ENCODE measurements at places on chromosomes 16 and 17.

DNA sequence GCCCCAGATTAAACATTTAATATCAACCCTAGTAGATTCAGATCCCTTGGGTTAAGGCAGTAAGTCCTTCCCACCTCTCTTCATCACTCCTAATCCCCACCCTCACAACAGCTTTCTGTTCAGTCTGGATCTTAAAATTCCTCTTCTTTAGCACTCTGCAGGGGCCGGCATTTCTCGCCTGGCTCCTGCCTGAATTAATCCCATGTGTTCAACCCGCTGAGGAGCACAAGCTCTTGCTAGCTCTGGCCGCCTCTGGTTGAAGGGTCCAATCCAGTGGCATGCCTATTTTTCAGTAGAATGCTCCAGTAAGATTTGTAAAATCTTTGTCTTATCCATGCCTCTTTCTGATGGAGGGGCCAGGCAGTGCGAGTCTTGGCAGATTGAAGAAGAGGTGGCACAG lies 59.2 kb downstream of the CYB5B start:
- no peak for DNase-seq

DNA sequence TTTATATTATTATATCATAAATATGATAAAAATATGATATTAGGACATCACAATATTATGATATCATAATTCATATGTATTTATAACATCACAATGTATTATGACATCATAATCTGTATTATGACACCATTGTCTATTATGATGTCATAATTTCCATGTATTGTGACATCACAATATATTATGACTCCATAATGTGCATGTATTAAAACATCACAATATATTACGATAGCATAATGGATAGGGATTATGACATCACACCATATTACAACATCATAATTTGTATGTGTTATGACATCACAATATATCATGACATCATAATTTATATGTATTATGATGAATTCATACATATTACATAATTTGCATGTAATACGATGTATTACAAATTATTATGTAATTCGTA lies 1755.9 kb downstream of the TP53TG3F start:
- DNase-seq = no peak

GRCh38 chr17:33228548-33228947 lies 64.5 kb downstream of the ASIC2 start:
- no peak for DNase-seq

- peak; percentile 1 for DNase-seq
Measured at GRCh38 chr17:13698832-13699231, 97.1 kb upstream of the HS3ST3A1 start.

- no peak for DNase-seq
Measured at GRCh38 chr16:84742641-84743092, 42.9 kb downstream of the USP10 start.

GRCh38 chr17:5775098-5775497 lies 190.8 kb upstream of the NLRP1 start:
- no peak for DNase-seq

GRCh38 chr16:971981-972315 lies 1.2 kb upstream of the LMF1 start:
- DNase-seq = no peak

DNA sequence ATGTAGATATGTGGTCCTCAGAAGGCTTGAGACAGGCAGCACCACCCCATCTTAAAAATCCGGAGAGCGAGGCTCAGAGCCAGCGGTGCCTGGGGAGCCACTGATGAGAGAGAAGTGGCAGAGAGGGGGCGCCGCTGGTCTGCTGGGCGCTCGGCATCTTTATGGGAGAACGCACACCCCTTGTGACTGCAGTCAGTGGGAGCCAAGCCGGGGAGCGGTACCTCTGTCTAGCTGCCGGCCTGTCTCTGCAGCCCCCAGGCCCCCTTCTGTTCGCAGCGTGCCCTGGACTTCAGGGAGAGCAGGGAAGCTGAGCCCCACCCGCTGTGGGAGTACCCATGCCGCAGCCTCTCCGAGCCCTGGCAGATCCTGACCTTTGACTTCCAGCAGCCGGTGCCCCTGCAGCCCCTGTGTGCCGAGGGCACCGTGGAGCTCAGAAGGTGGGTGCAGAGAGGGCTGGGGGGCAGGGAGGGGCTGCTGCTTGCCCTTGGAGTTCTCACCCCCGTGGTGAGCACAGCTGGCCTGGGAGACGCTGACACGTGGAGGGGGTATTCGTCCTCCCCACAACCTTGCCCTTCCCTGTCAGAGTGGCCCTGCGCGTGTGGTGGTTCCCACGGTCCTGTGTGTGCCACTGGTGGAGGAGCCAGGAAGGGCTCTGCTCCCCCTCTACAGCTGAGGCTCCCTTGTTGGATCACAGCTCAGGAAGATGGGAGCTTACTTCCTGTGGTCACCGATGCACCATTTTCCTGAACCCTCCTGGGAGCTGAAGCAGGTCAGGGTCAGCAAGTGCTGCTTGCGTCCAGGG lies 44.8 kb downstream of the PRMT7 start:
- DNase-seq = peak; percentile 33

GRCh38 chr16:67326472-67327309 lies at the start of the genes KCTD19 and LRRC36:
Gene KCTD19 (minus strand): TSS chr16:67326741. CDS start chr16:67326707, 34 bp downstream.
Gene LRRC36 (plus strand): TSS chr16:67326815. CDS start chr16:67326863, 48 bp downstream.
- peak; percentile 74 for DNase-seq

- DNase-seq = no peak
Measured at GRCh38 chr16:52563767-52564611, 17.0 kb upstream of the TOX3 start.

- DNase-seq = no peak
Measured at GRCh38 chr16:17276010-17276530, 194.7 kb downstream of the XYLT1 start.

DNA sequence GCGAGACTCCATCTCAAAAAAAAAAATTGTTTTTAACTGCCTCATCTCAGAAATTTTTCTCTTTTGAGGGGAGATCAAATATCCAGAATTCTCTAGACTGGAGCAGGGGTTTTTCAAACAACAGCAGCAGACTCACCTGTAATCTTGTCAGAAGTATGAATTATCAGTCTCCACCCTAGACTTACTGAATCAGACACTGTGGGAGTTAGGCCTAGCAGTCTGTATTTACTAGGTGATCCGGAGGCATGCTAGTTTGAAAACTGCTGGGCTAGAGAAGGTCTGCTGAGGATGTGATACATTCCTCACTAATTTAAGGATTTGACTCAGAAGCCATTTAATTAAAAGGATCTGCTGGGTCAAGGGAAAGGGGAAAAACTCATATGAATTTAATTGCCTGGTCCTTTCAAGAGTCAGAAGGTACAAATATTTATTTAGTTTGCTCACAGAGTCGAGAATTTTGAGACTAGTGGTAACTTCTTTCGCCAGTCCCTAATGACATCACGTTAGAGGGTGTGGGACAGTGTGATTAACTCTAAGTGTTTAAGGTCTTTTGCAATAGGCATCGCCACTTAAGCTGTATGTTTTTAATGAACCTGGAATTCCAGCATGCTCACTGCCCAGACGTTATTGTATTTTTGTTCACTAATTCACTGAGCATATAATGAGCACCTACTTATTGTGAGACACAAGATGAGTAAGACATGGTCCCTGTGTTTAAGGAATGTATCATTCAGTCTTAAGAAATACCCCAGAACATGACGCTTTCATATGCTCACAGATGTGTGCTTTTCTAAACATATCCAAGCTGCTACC lies 14.2 kb downstream of the ATP6V0A1 start:
- no peak for DNase-seq

- no peak for DNase-seq
Measured at GRCh38 chr17:3904501-3904900, 11.6 kb upstream of the CAMKK1 start.

- DNase-seq = no peak
Measured at GRCh38 chr17:63349478-63350000, 96.6 kb downstream of the CYB561 start.

GRCh38 chr16:56318827-56319140 lies 106.6 kb downstream of the AMFR start:
- no peak for DNase-seq

DNA sequence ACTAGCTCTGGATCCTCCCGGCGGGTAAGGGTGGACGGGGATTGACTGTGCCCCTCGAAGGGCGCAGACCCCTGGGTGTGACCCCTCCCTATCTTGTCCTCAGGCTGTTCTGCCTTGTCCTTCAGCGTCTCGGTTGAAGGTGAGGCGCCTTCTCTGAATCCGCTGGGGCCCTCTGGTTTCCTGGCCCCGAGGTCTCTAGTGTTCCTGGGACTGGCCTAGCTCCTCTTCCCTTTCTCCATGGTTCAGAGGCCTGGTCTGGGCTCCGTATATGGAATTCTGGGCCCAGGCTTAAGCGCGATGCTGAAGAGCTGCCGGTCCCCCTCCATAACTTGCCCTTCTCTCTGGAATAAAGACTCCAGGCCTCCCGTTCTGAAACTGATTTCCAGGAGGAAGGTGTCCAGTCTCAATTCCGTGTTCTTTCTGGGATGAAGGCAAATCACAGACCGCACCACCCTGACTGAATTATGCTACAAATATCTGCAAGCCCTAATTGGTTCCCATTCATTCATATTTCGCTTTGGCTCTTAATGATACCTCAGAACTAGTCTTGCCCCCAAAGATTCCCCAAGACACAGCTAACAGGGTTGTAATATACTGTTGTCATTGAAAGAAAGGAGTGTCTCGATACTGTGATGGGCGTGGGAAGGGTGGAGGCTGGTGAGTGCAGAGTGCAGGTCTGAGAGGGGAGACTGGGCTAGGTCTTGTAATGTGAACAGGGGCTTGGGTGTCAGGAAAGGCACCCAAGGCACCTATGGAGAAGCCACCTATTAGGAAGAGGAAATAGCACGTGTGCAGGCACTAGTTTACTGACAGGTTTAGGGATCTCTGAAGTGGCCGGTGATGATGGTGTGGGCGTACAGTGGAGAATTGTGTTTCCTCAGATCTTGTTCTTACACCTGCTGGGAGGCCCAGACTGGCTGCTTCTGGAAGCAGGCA lies 851 bp downstream of the EDC4 start:
- no peak for DNase-seq

DNA sequence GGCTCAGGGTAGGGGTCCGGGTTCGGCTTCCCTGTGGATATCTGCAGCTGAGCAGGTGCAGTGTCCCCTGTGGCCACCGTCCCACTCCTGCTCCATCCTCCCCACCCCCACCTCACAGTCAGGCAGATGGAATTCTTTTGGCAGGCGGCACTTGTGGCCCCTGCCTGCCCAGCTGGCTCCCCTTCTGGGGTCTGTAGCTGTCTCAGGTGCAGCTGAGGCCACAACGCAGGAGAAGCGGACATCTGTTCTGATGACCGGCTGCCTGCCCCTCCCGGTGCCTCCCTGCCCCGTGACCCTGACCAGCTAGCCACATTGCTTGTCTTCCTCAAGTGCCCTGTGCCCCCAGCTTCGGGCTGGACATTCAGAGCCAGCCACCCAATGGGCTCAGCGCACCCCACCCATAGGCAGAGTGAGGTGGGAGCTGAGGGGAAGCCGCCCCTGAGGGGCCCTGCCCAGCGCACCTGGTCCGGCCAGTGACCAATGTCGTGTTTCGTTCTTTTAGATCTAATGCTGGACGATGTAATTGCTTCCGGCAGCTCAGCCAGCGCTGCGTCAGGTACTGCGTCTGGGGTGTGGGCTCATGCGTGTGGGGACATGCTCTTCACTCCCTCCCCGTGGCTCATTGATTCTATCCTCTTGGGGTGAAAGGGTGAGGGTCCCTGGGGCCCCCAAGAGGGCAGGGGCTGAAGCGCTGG lies 25.2 kb upstream of the ABCC3 start:
- DNase-seq = no peak

GRCh38 chr17:22463110-22463850 lies 771.0 kb downstream of the KCNJ18 start:
- no peak for DNase-seq

GRCh38 chr16:546909-547770 lies 13.1 kb upstream of the PRR35 start:
- no peak for DNase-seq

DNA sequence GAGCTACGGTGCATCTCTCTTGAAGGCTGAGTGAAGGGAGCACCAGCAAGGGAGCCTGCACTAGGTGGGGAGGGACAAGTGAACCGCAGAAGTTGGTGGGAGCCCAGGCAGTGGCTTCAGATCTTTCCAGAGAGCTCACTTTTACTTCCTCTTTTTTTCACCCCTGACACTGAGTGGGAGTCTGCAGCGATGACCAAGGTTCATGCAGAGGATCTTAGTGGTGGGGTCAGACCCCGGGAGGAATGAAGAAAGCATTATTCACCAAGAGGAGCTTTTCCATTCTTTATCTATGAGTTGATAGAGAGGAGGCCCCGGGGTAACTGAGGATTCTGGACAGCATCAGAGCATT lies 3.0 kb upstream of the CCL2 start:
- no peak for DNase-seq

GRCh38 chr17:44487170-44487569 lies 16.0 kb downstream of the GPATCH8 start:
- no peak for DNase-seq

DNA sequence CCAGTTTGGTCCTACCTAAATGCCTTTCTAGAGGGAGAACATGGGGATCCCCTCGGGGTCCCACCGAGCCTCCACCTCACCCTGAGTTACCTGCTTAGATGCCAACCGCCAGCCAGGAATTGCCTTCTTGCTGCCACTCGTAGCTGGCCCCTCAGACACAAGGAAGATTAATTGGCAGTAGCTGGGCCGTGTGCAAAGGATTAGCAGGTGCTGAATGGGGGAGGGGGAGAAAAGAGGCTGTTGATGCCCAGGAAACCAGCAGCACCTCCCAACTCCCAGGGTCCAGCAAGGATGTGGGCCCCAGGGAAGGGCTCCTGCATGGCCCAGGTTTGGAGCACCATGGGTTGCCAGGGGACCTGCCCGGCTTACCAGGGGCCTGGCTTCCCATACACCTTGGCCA lies at the start of gene CNGB1:
CNGB1 (minus strand) TSS at position 159 of the 400 bp plus-strand sequence. CDS start 3,842 bp downstream, outside the sequence.
- DNase-seq = no peak

DNA sequence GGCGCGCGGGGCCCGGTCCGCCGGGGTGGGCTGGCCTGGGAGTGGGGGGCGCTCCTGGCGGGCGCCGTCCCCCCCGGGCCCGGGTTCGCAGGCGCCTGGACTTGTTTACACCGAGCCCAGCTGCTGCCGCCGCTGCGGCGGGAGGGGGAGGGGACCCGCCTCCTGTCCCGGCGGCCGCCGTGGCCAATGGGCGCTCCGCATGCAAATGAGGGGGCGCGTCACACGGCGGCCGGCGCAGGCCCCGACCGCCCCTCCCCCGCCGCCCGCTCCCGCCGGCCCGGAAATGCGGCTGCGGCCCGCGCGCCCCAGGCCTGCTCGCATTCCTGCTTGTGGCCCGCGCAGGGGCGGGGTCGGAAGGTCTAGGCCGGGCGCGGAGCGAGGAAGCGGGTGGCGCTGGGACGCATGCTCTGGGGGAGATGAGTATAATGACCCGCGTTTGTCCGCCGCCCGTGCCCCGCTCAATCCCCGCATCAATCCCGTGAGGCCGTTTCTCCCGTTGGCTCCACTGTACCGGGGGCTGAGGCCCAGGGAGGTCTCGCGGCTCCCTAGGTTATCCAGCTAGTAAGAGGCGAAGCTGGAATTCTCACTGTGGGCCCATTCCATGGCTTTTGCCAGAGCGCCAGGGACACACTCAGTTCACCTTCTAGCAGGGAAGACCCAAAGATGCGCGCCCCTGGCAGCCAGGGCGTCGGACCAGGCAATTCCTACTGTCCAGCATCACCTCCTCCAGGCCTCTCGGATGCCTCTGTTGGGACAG lies at the start of gene YPEL3:
YPEL3 (minus strand) TSS at position 109 of the 757 bp plus-strand sequence. CDS start 731 bp downstream, outside the sequence.
- DNase-seq = peak; percentile 89

GRCh38 chr17:45162025-45162687 lies 481 bp downstream of the HEXIM2 start:
- DNase-seq = peak; percentile 50
